ENCODE measurements at places on chromosomes 11 and 22.

DNA sequence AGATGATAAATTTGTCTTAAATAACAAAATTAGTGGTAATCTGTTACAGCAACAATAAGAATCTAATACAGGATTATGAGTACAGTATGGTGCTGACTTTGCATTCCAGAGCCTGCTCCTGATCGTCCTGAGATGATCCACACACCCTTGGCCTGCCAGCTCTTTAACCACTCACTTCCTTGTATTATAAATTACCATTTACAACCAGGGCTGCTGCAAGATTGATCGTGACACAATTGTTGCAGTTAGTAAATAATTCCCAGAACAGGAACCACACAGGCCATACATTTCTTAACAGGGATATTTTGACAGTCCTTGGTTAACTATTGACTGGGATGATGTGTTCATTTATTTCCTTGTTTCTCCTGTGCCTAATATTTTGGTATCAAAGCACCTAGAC lies 3.8 kb upstream of the CBLIF start:
- no peak for DNase-seq

DNA sequence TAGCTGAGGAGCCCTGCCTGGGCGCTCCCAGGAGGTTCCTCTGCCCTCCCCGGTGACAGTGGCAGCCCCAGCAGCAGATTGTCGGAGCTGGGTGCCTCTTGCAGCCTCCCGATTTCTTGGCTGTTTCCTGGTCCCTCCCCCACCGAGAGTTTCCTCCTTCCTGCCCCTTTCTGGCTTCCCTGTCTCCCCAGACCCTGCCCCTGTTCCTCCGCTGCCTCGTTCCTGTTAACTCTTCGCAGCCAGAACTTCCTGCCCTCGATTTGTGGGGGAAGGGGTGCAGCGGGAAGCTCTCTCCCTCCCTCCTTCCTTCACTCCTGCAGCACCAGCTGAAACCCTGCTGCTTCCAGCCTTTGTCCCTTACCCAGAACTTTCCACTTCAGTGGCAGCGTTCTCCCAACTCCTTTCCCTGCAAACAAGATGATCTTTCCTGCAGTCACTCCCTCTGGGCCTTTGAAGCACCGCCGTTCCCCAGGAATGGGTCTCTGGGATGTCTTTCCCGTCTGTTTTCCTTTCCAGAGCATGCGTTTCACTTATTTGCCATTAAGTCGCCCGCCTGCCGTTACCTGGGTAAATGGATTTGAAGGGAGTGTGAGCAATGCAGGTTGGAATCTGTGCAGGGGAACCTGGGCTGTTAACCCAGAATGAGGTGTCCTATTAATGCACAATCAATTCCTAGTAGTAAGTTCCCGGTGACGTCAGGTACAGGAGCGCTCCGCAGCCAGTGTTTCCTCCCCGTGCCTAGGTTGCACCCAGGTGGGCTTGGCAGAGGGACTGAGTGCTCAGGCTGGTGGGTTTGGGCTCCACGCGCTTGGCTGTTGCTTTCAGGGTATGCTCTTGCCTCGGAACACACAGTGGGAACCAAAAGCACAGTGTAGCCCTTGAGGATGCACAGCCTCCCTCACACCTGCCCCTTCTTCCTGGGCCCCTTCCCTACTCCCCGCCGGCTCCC lies 4.3 kb downstream of the GRK2 start:
- no peak for DNase-seq

- DNase-seq: no peak
Measured at GRCh38 chr11:112255067-112255720, 5.5 kb downstream of the PLET1 start.

- DNase-seq: no peak
Measured at GRCh38 chr22:49487950-49488349, 339.7 kb downstream of the BRD1 start.

DNA sequence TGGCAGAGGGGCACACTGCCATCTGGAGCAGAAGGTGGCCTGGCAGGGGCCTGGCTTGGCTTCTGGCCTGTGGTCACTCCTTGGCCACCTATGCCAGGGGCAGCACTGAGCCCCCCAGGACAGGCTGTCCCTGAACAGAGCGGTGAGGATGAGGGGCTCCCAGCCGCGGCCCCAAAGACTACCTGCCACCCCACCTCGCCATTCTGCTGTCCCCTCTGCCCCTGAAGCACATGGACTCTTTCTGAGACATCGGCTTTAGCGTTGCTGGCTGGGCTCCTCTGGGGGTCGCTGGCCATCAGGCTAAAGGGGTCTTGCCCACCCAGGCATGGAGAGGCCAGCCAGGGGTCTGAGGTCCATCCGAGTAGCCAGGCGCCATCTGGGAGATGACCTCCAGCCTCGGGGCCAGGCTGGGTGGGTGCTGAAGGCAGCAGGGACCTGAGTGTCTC lies 87.8 kb downstream of the WNT7B start:
- peak; percentile 27 for DNase-seq

DNA sequence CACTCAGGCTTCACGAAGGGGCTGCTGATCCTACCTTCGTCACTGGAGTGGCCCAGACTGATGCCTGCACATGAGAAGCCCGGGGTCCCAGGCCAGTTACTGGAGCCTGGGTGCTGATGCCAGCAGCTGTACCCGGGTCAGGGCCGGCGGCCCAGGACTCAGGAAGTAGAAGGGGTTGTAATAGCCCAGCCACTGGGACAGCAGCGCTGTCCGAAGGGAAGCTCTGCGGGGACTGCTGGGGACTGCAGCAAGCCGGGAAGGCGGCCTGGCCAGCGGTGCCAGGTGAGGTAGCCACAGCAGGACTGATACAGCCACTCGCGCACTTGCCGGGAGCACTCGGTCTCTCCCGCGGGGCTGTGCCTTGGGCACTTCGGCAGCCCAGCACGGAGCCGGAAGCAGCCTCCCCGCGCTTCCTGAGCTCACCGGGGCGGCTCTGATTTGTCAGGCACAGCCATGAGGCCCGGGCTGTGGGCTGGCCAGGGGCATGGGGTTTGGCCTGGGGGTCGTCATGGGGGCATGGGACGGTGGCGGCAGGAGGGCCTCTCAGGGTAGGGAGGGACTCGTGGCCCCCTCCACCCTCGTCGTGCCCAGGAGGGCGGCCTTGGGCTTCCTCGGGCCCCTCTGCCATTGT lies 13.9 kb upstream of the OR8K1 start:
- DNase-seq: no peak

- DNase-seq: no peak
Measured at GRCh38 chr11:29310725-29311342, 706.0 kb downstream of the KCNA4 start.

- no peak for DNase-seq
Measured at GRCh38 chr11:72989727-72990126, 152.4 kb downstream of the FCHSD2 start.

GRCh38 chr11:124168796-124169195 lies 14.3 kb upstream of the OR10D3 start:
- DNase-seq: no peak

DNA sequence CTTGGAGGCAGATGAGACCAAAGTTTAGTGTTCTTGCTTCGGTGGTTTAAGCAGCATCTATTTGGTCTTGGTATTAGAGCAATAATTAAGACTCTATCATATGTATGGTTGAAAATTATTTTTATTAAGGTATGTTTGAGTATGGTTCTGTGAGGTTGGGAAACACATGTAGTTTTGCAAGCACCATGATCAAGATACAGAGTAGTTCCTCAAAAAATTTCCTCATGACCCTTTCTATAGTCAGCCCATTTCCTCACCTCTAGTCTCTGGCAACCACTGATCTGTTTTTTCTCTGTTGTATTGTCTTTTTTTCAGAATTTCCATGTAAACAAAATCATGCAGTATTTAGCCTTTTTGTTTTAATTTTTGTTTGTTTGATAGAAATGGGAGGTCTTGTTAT lies 18.4 kb downstream of the MTMR3 start:
- no peak for DNase-seq

- no peak for DNase-seq
Measured at GRCh38 chr11:60455531-60456042, at the start of gene MS4A1. Gene MS4A1, plus strand, starts transcription at chr11:60455847. Its CDS starts 6,528 bp downstream, at chr11:60462375.

GRCh38 chr11:11937957-11938356 lies 70.5 kb downstream of the DKK3 start:
- no peak for DNase-seq

DNA sequence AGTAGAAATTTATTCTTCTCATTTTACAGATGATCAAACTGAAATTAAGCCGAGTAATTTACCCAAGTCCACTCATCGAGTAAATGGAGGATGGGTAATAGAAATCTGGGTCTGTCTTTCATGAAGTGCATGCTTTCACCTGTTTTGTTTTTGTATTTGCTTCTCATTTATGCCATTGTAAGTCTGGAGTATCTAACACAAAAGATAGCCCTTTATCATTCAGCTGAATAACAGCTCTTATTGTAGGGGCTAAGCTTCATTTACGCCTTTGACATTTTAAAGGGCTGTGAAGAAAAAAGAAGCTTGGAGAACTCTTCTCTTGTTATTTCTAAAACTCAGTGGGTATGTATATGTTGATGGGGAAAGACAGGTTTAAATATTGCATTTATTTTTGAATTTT lies 1196.2 kb upstream of the TENM4 start:
- DNase-seq: no peak

GRCh38 chr11:66368484-66368883 lies 3.1 kb downstream of the SLC29A2 start:
- DNase-seq: no peak

DNA sequence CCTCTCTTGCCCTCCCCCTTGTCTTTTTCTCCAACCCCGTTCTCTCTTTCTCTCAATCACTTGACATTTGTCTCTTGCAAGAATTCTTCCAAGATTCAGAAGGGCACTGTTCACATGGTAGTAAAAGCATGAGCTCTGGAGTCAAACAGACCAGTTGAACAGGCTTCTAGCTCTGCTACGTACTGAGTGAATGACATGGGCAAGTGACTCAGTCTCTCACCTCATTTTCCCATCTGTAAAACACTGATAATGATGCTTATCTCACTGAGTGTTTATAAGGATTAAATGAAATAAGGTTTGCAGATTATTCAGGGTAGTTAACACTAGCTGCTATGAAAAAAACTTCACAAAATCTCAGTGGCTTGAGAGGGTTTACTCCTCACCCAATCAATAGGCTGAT lies 5.9 kb upstream of the IL10RA start:
- DNase-seq: no peak

GRCh38 chr11:60831143-60831500 lies 10.8 kb upstream of the CCDC86 start:
- DNase-seq: peak; percentile 88

DNA sequence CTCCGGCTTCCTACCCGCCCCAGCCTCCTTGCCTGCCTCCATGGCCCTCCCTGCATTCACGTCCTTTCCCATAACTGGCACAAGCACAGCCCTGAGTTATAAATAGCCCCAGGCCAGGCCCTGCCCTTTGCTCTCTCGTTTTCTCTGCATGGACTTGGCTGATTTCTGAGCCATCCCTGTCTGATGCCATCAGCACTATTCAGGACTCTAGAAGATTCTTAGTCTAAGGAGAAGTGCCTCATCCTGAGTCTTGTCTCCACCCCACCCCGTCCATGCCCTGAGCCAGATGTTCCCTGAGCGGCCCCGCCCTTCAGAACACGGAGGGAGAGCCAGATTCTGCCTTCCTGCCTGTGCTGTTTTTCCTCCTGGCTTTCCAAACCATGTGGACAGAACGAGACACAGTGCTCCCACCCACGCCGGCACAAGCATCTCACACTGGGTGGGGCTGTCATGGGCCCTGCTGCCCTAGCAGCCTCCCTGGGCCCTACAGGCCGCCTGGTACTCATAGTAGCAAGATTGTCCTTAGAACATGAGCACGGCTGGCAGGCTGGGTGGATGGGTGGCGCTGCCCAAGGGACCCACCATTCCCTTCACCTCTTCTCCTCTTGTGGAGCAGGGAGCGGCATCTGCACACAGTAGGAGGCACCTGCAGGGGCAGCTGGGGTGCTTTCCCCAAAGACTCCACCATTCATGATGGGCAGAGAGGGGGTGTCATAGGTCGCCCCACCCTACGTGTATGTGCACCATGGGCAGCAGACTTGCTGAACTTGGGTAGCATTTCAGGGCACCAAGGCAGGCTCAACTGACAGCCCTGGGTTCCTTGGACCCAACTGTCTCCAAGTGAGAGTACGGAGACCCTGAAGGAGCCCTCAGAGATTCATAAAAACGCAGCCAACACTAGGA lies 76.9 kb downstream of the BCR start:
- DNase-seq: peak; percentile 72

DNA sequence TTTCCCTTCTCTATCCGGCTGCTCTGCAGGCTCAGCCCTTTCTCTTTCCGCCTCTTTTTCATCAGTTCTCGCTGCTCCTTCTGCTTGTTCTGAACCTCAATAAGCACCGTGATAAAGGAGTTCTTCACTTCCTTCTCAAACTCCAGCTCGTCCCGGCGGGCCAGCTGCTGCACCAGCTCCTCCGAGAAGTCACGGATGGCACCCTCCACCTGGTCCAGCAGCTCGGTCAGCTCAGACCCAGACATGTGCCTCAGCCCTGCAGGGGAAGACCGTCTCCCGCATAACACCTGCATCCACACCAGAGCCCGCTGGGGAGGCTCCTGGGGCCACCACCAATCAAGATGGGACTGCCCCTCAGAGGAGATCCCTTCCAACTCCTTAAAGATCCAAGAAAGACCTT lies 40.2 kb downstream of the FEZ1 start:
- DNase-seq: no peak

GRCh38 chr11:11349870-11350337 lies 3.1 kb downstream of the CSNK2A3 start:
- peak; percentile 73 for DNase-seq

GRCh38 chr22:17349172-17349571 lies 20.1 kb upstream of the CECR2 start:
- DNase-seq: no peak

DNA sequence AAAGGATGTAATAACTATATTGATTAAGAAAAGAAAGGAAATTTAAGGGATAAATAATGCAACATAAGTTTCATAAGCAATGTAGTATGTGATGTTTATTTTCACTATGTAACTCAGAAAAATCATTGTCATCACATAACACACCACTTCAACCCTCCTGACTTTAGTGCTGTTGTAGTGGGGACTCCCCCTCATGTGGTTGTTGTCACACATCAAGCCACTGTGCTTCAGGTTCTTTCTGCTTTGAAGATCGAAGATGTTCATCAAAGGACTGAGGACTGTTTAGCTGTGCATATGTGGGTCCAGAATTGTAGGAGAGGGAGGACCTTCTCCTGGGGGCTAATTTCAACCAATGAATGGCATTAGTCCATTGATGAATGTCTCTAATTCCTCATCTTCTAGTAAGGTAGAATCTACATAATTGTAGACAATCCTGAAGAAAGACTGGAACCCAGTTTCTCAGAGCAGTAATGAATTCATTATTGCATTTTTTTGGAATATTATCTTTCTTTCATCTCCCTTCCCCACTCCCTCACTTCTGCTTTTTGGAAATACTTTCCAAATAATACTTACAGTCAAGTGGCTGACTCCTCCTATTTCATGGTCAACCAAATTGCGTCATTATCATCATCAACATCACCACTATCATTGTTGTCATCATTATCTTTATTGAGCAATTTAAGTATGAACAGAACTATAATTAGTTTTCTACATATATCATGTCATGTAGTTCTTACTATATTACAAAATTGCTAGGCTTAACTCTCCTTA lies 9.8 kb upstream of the CARD16 start:
- no peak for DNase-seq

- no peak for DNase-seq
Measured at GRCh38 chr11:18010121-18010670, 2.7 kb downstream of the SERGEF start.

- no peak for DNase-seq
Measured at GRCh38 chr11:10606536-10607208, 38.2 kb upstream of the LYVE1 start.

- peak; percentile 87 for DNase-seq
Measured at GRCh38 chr11:66316849-66317251, at the start of gene CD248. Gene CD248, minus strand, starts transcription at chr11:66317044. Its CDS starts 17 bp downstream, at chr11:66317027.
